Stimulated activated CD8-positive, alpha-beta memory T cell treated with anti-CD3 and anti-CD28 coated beads, Interleukin-4, amount 100 ng/mL, for 1 hour (primary cell): ENCODE measurements at places on chromosomes 16 and 17.

GRCh38 chr17:82882715-82883418, 43.0 kb upstream of the ZNF750 start:
- peak; percentile 49 for DNase-seq

GRCh38 chr17:47192554-47192953, 3.5 kb upstream of the CDC27 start:
- no peak for DNase-seq

DNA sequence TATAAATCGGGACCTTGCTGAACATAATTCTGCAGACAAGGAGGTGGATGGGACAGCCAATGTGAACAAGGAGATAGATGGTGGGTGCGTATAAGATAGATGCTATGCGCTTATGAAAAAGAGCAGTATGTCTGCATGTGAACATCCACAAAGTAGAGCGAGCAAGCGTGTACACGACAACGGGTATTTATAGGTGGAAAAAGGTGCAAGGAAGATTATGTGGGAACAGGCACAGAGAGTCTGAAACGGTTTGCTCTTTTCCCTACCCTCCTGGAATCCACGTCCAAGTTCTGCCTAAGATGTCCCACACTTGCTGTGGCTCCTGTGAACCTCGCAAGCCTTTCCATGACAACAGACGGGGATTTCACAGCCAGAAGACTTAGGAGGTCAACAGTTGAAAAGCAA, 43.0 kb downstream of the SNX11 start:
- no peak for DNase-seq

DNA sequence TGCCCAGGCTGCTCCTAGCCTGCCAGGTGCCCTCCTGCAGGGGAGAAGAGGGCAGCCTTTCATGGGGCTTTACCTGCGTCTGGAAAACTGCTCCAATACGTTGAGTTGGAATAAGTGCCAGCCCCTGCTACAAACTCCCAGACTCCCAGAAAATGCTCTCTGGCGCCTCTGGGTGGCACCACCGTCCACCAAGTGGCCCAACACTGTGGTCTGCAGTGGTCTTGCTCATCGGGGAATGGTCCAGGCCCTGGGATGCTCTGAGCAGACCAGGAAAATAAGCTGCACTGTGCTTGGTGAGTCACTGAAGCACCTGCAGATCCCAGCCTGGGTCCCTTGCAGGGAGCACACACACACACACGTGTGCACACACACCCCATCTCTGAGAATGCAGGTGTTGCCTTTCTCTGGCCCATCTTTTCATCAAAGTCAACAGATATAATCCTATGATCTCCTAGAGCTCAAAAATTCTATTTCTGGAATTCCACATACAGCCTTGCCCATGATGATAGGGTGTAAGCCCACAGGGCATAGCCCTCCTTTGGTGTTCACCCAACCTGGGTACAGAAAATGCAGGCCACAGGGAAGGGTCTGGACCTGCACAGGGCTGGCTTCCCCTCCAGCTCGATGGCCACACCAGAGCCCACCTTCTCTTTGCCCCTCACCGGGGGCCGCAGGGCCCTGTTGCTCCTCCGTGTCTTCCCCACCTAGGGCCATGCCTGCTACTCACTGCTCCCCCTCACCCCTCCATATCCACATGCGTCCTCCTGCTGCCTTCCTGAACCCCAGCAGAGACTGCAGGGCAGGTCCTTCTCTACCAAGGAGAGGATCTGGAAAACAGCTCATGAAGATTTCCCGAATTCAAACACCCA, 20.5 kb downstream of the CDIP1 start:
- no peak for DNase-seq

DNA sequence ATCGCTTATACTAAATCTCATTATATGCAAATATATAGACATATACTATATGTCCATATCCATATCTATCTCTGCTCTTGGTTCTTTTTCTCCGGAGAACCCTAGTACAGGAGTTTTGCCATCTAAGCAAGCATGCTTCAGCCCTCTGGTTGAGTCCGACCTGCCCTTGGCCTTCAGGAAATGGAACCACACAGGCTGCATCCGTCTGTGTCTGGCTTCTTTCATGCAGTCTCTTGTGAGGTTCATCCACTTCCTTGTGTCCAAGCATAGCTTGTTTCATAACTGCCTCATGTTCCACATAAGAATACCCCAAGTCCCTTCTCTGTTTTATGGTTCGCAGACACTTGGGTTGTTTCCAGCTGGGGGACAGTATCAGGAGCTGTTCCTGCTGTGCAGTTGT, 16.8 kb downstream of the SNX20 start:
- no peak for DNase-seq

- no peak for DNase-seq
These were observed 13.3 kb downstream of the KIFC3 start for GRCh38 chr16:57788951-57789350.

DNA sequence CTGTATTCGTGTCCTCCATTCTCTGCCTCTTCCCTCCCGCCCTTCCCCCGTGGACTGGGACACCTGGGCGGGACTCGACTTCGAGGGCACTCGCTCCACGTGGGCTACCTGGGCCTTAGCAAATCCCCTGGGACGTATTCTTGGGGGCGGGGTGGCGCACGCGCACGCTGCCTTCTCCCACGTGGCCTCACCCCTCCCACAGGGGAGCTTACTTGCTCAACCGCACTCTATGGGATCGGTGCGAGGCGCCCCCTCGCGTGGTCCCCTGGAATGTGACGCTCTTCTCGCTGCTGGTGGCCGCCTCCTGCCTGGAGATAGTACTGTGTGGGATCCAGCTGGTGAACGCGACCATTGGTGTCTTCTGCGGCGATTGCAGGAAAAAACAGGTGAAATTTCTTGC, 3.5 kb downstream of the VMO1 start:
- DNase-seq: no peak

- no peak for DNase-seq
These were observed 4.3 kb downstream of the UBE2G1 start for GRCh38 chr17:4362141-4362540.

DNA sequence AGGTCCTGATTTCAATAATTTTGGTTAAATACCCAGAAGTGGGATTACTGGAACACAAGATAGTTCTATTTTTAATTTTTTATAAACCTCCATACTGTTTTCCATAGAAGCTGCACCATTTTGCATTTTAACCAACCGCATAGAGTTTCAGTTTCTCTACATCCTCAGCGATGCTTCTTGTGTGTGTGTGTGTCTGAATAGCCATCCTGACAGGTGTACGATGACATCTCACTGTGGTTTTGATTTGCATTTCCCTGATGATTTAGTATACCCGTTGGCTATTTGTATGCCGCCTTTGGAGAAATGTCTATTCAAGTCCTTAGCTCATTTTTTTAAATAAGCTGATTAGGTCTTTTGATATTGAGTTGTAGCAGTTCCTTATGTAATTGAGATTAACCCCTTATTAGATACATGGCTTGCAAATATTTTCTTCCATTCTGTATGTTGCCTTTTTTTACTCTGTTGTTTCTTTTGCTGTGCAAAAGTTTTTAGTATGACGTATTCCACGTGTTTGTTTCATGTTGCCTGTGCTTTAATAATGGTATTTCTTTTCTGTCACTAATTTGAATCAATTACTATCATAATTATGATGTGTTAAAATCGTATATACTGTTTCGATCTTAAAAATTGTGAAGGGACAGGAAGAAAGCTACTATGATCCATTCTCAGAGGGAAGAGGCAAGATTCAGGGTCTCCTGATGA, 227.2 kb upstream of the MON1B start:
- no peak for DNase-seq

DNA sequence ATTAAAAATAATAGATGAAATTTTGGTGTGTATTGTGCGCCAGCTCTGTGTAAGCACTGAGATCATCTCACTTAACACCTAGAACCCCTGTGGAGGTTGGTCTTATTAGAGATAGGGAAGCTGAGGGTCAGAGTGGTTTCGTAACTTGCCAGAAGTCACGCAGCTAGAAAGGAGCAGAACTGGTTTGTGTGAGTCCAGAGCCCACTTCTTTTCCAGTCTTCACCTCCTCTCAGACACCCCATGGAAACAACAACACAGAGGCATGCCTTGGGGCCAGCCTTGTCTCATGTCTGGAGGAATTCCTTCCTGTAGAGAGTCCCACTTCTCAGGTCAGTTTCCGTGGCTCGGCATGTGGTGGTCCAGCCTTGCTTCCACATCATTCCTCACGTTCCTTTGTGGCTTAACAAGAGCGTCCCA, 16.5 kb downstream of the YPEL2 start:
- no peak for DNase-seq

- DNase-seq: no peak
These were observed 14.6 kb upstream of the SLC38A7 start for GRCh38 chr16:58699151-58699550.

- no peak for DNase-seq
These were observed 22.2 kb downstream of the KRT23 start for GRCh38 chr17:40915199-40915661.

- DNase-seq: no peak
These were observed 3.4 kb upstream of the CBX2 start for GRCh38 chr17:79774561-79774975.

GRCh38 chr17:58501451-58501850, 13.0 kb downstream of the MTMR4 start:
- DNase-seq: no peak

- DNase-seq: no peak
These were observed 45.0 kb downstream of the SRCIN1 start for GRCh38 chr17:38560503-38561318.

- DNase-seq: peak; percentile 55
These were observed at the start of gene XAF1 for GRCh38 chr17:6755731-6756184. Gene XAF1, plus strand, starts transcription at chr17:6756046. Its CDS starts 33 bp downstream, at chr17:6756079.

DNA sequence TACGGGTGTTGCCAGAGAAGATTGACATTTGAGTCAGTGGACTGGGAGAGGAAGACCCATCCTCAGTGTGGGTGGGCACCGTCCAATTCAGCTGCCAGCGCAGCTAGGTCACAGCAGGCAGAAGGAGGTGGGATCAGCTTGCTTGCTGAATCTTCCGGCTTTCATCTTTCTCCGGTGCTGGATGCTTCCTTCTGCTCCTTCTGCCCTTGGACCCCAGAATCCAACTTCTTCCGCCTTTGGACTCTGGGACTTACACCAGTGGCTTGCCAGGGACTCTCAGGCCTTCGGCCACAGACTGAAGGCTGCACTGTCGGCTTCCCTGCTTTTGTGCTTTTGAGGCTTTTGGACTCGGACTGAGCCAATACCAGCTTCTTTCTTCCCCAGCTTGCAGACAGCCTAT, 46.1 kb upstream of the RPL38 start:
- DNase-seq: no peak

DNA sequence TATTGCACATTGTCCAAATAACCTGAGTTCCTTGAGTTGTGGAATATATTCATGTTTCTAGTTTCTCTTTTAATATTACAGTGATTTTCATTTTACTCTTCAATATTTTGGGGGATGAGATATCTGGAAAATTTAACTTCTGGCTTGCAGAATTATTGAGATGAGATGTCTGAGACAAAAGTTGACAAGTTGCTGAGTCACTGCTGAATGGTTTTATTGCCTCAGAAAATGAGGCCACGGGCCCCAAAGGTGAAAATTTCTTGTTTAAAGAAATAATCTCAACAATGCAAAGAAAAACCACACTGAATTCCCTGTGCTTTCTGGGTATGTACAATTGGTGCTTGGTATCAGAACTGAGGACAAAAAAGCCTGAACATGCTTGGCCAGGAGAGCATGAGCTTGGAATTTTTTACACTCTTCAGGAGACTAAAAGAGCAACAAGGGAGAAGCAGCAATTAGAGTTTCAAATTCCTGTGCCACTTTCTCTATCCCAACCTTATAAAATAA, 129.2 kb upstream of the TOM1L1 start:
- no peak for DNase-seq

DNA sequence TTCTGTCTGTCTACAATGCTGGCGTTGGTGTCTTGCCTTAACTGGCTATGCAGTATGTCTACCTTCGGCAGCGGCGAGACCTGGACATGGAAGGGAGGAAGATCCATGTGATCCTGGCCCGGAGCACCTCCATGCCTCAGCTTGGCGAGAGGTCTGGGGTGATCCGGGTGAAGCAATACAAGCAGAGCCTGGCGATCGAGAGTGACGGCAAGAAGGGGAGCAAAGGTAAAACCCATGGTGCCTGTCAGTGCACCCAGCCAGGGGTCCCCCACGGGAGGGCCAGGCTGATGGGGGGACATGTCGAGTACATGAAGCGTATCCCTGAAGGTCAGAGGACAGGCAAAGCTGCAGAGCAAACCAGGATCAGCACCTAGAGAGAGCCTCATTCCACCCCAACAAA, 22.8 kb downstream of the PCTP start:
- no peak for DNase-seq

- no peak for DNase-seq
These were observed 22.9 kb downstream of the ADORA2B start for GRCh38 chr17:15967706-15968399.

GRCh38 chr16:78930561-78930960, 670.0 kb downstream of the MAF start:
- no peak for DNase-seq

GRCh38 chr17:12358477-12358876, 307.2 kb upstream of the MYOCD start:
- no peak for DNase-seq

- no peak for DNase-seq
These were observed 591.4 kb upstream of the CDH11 start for GRCh38 chr16:65713181-65713808.

GRCh38 chr16:85005285-85006069, 5.9 kb downstream of the ZDHHC7 start:
- DNase-seq: no peak

- no peak for DNase-seq
These were observed 5.8 kb downstream of the WIPF2 start for GRCh38 chr17:40224718-40225550.

GRCh38 chr16:89696670-89697128, 4.8 kb downstream of the SPATA2L start:
- no peak for DNase-seq

GRCh38 chr16:78460428-78460827, 361.0 kb downstream of the WWOX start:
- no peak for DNase-seq

DNA sequence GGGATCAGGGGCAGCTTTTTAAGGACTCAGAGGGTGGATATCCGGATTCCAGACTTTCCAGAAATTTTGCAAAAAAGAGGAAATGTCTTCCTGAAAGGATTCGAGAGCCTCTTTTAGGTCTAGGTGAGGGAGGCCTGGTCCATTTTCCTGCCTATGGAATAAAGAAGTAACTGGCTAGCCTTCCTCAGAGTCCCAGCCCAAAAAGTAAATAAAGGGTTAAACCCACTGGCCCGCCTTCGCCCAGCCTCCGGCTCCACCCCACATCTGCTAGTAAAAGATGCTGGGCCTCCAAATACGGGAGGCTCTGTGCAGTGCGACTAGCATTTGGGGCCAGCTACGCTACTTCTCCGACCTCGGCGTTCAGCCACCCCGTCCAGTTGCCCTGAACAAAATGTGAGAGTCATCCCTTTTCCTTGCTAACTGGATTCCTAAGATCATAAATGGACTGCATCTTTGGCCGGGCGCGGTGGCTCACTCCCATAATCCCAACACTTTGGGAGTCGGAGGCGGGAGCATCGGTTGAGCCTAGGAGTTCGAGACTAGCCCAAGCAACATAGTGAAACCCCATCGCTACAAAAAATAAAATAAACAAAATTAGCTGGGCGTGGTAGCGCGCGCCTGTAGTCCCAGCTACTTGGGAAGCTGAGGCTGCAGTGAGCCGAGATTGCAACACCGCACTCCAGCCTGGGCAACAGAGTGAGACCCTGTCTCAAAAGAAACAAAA, 824 bp upstream of the MPP2 start:
- no peak for DNase-seq

GRCh38 chr16:12294471-12294870, 317.9 kb downstream of the SNX29 start:
- no peak for DNase-seq
